ELR (cell line): ENCODE measurements at places on chromosomes 5 and 9.

DNA sequence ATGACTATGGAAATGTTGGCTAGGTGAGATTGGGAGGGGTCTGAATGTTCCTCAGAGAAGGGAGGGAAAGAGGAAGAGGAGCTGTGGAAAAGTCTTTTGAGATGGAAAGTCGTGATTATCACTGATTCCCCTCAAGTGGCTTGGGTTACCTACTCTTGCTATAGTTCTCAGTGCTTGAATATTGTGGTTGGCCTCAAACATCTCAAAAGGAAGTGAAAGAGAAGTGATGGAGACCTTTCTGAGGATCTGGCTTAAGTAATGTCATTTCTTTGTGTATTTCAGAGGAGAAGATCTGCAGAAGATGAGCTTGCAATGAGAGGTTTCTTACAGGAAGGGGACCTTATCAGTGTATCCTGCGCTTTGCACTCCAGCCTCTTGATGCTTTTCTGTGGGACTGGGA lies 5.5 kb downstream of the EXOSC2 start:
- no peak for DNase-seq

DNA sequence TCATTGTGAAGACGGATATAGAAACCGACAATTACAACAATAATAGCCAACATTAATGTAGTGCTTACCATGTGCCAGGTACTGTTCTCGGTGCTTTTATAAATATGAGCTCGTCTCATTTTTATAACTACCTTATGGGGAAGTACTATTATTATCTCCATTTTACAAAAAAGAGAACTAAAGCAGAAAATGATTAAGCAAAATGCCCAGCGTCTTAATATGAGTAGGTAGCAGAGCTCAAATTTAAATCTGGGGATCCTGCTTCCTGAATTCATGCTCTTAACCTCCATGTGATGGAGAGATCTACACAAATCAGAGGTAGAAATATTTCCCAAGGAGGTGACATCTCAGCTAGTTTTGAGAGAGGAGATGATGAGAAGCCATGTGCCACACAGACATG lies 256.9 kb downstream of the TRIM32 start:
- DNase-seq, result no peak

DNA sequence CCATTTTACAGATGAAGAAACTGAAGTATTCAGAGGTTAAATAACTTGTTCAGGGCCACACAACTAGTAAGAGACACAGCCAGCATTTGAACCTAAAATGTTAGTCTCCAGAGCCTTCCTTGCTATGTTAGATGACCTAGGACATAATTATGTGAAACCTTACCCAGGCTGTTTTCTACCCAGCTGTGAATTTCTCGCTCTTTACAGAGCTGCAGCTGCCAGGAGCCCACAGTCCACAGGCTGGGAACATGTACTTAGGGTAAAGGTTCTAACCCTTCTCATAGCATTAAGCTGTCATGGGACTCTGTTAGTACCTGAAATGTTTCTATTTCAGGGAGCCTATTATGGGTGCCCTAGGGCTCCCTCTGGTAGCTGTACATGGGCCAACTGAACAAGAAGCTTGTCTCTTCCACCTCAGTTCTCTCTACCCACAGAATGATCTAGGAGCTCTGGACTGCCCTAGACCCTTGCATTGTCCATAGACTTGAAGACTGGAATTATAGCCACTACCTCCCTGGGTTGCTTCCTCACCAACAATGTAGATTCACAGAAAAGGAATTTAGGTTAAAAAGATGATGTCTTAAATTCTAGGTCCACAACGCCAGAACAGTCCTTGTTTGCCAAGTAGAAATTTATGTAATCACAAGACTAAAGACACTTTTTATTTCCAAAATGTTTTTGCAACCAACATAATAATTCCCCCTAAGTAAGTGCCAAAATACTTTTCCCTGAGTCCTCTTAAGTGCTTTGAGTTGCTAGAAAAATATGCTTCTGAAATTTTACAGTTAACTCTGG lies 262.9 kb downstream of the PIK3R1 start:
- DNase-seq, result no peak

GRCh38 chr9:1009101-1009707 lies 32.7 kb downstream of the DMRT3 start:
- peak; percentile 68 for DNase-seq

GRCh38 chr5:167993771-167994170 lies 297.7 kb upstream of the WWC1 start:
- no peak for DNase-seq

GRCh38 chr9:32463500-32464293 lies 62.3 kb downstream of the RIGI start:
- no peak for DNase-seq

- no peak for DNase-seq
Observed at GRCh38 chr5:168215646-168216045, 75.8 kb upstream of the WWC1 start.

DNA sequence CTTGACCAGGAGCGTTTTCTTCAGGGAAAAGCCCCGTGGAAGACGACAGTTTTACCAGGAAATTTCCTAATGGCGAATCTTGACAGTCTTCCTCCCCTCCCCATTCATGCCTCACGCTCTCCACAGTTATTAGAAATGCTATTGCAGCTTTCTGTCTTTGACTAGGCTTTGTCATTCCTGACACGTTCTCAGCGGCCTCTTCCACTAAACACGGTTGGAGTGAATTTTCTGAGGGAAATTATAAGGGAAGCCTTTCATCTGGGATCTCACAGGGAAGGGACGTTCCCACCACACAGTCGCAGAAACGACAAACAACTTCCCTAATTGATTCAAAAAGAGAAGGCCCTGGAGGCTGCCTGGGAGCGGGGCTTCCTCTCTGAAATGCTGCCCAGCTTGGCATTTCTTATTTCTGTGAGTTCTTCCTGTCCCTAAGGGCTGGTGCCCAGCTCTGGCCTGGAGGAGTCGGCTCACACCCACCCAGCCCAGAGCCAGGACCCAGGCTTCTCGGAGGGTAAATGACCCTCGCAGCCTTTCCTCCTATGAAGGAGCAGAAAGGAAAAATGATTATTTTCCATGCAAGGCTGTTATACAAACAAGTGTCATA lies 57.1 kb upstream of the PPP1R26 start:
- DNase-seq, result no peak

DNA sequence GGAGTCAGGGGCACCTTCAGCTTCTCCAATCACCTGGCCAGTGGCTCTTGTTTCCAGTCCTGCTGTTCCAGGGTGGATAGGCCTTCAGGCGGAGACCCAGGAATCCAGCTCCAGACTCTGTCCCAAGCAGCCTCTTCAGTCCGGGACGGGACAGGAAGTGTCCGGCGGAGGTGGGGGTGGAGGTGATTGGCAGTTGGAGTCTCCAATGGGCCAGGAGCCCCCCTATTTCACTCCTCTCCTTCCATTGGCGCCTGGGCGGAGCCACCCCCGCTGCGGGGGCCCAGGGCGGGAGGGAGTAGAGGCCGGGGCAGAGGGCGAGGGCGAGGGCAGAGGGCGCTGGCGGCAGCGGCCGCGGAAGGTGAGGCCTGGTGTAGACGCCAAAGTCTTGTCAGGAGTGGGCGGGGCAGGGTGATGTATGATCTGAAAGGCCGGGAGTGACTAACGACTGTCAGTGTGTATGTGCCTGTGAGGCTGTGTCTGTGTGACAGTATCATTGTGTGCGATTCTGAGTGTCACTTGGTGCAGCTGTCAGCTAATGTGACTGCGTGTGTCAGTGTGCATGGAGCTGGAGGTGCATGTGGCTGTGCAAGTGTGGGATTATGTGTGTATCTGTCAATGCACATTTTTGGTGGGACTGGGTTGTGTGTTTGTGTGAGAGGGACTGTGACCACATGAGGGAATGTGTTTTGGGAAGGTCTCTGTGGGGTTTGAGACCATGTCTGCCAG lies at the start of gene IL11RA:
TSS of gene IL11RA (plus strand) at position 310 of the 726 bp plus-strand sequence. CDS start 3,033 bp downstream, outside the sequence.
- peak; percentile 92 for DNase-seq

DNA sequence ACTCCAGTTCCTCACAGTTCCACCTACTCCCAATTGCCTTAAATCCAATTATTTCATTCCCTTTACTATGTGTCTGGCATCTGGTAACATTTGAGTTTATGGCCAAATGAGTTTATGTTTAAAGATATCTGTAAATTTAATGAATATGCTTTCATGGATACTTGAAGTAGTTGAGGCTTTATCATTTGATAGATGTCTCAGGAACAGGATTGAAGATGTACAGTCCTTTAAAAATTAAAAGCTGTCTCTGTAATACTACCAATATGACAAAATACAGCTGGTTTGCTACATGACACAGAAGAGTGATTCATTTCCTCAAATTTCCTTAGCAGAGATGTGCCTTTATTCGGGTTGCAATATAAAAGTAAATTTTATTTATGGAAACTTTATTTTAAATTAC lies 2326.0 kb upstream of the ACO1 start:
- no peak for DNase-seq

DNA sequence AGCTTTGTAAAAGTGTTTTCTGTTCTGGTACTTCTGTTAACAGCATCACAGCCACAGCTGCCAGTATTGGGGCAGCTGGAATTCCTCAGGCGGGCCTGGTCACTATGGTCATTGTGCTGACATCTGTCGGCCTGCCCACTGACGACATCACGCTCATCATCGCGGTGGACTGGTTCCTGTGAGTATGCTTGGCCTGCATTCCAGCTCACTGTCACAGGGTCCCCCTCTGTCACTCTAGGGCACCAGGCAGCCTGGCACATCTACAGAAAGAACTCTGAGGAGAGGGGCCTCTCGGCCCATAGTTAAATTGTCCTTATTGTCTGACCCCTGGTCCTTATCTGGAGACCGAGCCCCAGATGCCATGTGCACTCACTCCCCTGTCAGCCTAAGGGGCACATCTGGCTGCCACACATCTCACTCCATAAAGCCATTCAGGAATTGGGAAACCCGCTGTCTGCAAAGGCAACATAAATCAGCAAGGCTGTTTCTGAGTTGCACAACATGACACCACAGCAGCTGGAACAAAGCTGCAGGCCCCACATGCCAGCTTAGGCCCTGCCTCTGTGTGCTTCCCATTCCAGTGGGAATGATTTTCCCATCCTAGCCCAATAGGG lies 77.5 kb downstream of the SLC1A3 start:
- no peak for DNase-seq

DNA sequence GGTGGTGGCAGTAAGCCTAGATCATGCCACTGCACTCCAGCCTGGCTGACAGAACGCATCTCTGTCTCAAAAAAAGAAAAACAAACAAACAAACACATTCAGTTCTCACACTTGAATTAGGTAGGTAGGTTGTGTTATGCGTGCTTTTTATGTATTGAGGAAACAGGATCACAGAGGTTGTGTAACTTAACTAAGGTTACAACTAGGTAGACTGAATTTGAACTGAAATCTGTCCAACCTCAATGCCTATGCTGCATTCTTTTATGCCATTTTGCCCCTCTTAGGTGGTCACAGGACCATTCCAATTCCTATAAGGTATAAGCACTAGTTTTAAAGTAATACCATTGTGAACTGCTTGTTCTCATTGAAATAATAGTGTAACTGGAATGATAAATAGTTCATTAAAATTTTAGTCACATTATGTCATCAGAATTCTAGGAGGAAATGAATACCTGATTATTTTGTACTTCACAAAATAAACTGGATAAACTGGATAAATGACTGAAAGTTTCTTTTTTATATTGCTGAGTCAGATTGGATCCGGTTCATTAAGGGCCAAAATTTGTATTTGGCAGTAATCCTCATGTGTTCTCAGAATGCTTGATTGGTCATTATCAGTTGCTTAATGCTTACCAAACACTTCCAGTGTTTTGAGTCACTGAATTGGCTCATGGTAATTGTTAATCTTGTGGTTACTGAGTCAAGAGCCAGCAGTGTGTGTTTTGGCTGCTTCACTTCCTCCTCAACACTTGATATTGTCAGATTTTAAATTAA lies 7.1 kb downstream of the UBAP1 start:
- peak; percentile 83 for DNase-seq

- DNase-seq, result no peak
Observed at GRCh38 chr5:85375525-85375924, 990.8 kb upstream of the EDIL3 start.

- no peak for DNase-seq
Observed at GRCh38 chr9:133888809-133889491, 103.2 kb downstream of the VAV2 start.

GRCh38 chr9:130523921-130524320 lies 55.5 kb upstream of the FUBP3 start:
- DNase-seq, result no peak

DNA sequence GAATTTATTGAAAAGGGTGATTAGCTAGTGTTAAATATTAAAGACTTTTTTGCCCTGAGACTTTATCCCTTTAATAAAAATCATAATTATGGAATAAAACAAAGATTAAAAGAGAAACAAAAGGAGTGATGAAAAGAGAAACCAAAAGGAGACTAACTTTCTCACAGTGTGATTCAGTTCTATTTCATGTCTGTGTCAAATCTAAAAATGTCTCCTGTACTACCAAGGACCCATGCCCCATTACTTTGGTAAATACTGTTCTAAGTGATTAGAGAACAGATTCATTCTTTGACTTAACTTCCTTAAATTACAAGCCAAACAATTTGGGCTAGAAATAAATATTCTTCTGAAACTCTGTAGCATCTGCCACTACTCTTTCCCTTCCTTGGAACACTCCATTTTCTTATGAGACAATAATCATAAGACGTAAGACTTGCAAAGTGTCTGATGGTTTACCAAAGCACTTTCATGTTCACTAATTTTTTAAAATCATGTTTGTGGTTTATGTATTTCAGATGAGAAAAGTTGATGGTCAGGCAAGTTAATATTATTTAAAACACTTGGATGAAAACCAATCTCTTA lies 319.0 kb downstream of the EBF1 start:
- no peak for DNase-seq

- no peak for DNase-seq
Observed at GRCh38 chr5:137808503-137809135, 54.5 kb upstream of the HNRNPA0 start.

GRCh38 chr9:28092981-28093936 lies 520.0 kb upstream of the C9orf72 start:
- DNase-seq, result no peak

GRCh38 chr5:33160871-33161270 lies 279.9 kb upstream of the TARS1 start:
- DNase-seq, result no peak

DNA sequence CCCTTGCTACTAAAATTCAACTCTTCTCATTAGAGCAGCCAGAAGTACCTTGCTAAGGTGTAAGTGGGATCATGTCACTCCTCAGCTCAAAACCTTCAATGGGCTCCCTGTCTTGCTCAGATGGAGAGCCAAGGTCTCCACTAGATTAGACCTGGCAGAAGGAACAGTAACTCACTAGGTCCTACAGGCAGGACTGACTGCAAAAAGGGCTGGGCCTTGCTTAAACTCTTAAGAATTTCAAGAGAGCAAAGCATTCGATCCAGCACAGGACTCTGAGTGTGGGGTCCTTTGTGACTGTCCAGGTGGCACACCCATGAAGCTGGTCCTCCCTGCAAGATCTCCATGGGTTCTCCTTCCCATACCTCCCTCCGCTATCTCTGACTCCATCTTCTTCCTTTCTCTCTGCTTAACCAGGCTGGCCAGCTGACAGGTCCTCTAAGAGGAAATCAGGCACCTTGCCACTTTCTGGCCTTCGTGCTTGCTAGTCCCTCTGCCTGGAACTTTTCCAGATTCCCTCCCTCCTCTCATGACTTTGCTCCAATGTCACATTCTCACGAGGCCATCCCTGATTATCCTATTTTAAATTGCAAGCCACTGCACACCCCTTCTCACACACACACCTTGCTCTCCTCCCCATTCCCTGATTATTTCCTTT lies 70.2 kb downstream of the BASP1 start:
- DNase-seq, result no peak
